HEK293T (cell line): ENCODE measurements at places on chromosomes 1 and 21.

DNA sequence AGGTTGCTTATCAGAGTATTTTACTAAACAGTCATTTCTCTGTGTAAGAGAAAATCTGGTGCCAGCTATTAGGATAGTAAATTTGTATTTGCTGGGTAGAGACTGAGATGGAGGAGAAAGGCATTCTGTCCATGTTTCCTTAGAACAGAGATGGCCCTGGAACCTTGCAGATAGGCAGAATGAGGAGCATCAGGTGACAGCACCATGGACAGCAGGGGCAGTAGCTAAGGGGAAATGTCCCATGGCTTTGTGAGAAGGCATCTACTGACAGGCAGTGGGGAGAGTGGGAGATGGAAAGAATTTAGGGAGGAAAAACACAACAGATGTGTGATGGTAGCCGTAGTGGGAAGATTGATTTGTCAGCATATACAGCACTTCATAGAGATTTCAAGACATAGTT is 105.0 kb downstream of the PRRX1 start:
- DNase-seq: no peak

GRCh38 chr1:43101061-43101460 is 71.0 kb downstream of the EBNA1BP2 start:
- no peak for DNase-seq

GRCh38 chr1:167668108-167668507 is 38.1 kb downstream of the RCSD1 start:
- no peak for DNase-seq

GRCh38 chr1:207241164-207241934 is 80.1 kb upstream of the CD55 start:
- no peak for DNase-seq

DNA sequence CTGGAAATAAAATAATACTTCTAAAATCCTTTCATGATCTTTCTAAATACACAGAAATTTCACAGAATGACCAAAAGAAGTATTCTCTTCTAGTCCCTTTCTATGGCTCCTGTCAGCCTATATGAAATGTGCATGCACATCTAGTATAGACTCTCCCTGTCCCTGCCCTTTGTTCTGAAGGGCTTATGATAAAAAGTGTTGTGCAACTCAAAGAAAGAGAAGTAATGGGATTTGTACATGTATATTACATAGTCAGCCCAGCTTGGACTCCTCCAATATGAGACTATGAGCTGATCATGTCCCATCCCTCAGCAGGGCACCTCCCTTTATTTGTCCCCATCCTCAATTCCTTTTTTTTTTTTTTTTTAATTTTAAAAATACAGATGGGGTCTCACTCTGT is 42.1 kb upstream of the LAX1 start:
- no peak for DNase-seq

- peak; percentile 77 for DNase-seq
Observed at GRCh38 chr1:25037174-25038074, 107.3 kb upstream of the RUNX3 start.

DNA sequence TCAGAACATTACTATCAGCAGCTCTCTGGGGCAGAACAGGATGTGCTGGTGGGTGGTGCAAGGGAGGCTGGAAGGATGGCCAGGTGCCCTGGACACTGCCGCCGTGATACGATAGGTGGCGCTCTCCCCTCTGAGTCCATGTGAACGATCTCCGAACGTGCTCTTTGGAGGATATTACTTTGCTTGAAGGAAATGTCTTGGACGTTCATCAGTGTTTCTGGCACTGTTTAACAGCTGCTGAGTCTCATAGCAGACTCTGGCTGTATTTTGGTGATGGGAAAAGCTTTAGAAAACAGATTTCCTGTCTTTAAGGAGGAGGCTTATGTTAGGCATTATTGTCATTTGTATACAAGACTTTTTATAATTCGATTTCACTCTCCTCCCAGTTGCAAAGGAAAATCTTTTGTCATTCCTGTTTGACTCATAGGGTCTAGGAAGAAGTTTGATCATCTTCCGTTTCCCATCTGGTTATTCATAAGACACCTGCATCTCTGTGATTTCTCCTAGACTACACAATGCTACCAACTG is 386.2 kb upstream of the ADGRL2 start:
- peak; percentile 85 for DNase-seq

DNA sequence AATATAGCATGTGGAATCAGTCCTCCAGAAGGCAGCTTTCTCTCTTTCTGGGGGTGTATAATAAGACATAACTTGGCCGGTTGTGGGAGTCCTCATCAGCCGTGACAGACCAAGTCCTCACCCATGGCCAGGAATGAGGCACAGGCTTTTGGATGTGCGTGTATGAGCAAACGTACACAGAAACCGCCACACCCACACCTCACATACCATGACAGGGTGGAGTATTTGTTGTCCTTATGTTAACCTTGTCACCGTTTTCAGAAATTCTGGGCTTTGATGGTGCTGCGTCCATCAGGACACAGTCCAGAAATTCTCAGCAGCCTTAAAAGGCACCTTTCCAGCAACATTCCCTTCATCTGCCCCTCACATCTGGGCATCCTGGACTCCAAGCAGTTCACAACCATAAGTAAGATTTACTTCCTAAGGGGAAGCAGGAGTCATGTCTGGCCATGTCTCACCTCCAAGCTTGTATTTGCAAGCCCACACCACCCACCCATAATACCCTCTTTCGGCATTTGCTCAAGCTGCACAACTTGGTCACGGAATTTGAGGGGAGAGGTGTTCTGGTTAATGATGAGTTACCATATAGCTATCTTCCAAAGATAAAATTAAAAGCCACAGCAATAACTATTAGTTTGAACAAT is 12.4 kb downstream of the C1orf116 start:
- DNase-seq: no peak

DNA sequence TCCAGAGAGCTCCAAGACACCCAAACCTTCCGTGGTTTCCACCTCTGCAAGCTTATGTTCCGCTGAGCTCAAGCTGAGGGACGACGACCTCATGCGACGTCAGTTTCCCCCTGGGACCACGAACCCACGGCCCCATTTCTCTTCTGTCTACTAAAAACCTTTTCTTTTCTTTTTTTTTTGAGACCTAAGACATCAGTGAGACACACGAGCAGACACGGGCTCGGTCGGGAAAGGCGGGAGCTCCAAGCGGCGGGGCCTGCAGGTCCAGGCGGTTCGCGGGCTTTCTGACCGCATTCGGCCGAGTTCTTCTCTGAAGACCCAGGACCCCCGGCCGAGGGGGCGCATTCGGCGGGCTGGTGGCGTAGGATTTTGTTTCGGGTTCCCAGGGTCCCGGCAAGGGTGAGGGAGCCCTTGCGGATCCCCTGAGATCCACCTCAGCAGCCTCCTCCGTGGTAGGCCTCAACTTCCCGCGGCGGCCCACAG is 402 bp downstream of the C21orf58 start:
- peak; percentile 16 for DNase-seq

DNA sequence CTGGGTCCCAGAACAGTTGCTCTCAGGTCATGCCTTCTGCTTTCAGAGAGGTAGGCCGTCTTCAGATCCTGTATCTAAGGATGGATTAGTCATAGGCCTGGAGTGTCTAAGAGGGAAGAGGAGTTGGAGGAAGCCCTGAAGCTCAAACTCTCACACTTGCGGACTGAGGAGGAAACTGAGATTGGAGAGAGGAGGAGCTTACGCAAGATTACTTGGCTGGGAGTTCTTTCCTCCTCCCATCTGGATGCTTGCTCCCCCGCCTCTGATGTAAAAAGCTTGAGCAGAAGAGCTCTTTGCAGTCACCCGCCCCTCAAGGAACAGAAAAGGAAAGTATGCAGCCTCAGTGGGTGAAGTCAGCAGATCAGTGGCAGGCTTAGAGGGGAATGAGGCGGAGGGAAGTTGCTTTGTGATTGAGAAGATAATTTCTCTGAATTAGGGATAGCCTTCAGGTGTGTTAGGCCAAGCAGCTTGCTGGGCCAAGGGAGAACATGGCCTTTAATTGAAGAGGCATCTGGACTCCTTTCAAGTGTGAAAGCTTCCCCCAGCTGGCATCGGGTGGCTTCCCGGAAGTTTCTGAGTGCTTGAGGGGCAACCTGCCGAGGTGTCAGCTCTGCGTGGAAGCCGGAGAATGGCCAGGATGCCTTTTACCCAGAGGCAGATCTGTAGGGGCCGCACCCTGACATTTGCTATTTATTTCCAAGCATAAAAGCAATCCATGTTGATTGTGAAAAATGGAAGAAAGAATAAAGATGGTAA is 6.6 kb downstream of the ADORA1 start:
- no peak for DNase-seq

DNA sequence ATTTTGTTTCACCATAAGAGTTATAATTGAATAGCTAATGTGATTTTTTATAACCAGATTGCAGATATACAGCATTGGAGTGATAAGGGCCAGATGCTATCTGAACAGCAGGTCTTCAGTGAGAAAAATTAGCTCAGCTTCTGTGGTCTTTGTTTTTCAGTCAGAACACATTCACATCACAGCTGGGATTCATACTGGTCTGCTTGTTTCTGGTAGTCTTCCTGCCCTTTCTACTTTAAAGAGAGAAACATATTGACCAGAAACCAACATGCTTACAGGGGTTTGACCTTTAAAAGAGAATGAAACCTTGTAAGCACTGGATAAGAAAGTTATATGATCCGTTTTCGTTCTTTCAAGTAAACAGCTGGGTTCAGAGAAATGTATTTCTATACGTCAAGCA is 213.7 kb upstream of the TMPRSS15 start:
- no peak for DNase-seq

GRCh38 chr1:27137544-27138075 is 17.3 kb downstream of the SLC9A1 start:
- no peak for DNase-seq

- DNase-seq: no peak
Observed at GRCh38 chr1:211653293-211653692, 22.1 kb downstream of the NEK2 start.

- no peak for DNase-seq
Observed at GRCh38 chr1:247452447-247453039, 5.4 kb downstream of the OR2B11 start.

GRCh38 chr1:24118410-24119242 is 6.7 kb upstream of the MYOM3 start:
- DNase-seq: no peak

- no peak for DNase-seq
Observed at GRCh38 chr1:93638981-93639380, 42.7 kb downstream of the BCAR3 start.

GRCh38 chr1:223153177-223154119 is 10.4 kb upstream of the TLR5 start:
- no peak for DNase-seq

DNA sequence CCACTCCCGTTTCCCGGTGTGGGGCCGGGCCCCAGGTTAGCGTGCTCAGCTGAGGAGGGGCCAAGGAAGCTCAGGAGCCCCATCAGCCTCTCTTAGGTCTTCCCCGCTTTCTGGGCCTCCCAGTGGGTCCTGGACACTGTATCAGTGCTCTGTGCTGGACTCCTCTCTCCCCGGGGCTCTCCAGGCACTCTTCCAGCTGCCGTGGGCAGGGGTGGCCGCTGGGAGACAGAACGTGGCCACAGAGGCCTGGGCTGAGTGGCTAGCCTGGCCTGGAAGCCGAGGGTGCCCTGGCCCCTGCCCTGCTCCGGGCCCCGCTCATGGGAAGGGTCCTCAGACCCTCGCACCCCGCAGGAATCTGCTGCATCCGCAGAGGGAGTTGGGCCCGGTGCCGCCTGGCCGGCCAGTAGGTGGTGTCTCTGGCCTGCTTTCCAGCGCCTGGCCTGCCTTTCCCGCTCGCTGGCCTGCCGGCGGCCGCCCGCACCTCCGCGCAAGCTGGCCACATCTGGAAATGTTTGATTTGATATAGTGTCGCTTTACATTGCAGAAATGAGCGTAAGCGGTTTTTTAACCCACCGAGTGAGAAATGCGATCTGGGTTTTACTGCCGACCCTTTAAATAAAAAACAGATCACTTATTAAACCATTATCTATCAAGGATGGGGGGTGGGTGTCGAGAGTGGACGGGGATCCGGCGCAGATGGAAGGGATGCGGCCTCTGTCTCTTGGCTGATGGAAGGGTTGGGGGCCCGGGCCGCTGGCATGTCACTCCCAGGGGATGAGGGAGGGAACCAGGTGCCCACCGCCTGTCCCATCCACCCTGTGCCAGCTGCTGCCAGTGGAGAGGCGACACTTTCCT is 74.4 kb upstream of the TTC34 start:
- DNase-seq: no peak

DNA sequence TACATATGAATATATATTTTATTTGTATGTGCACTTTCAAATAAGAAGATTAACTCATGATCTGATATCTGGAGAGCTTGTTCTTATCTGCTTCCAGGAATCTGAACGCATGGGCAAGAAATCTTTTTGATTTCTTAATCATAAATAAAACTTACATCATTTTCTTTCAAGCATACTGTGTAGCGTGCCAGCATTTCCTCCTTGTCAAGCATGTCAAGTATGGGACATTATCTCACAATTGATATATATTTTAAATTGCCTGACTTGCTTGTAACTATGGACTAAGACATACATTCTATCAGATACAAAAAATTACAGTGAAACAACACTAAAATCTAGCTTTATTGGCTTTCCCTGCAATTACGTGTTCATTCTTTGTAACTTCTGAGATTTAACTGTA is 1128.2 kb downstream of the PLA2G4A start:
- DNase-seq: no peak

- DNase-seq: no peak
Observed at GRCh38 chr1:231395076-231395997, 26.8 kb downstream of the EGLN1 start.

DNA sequence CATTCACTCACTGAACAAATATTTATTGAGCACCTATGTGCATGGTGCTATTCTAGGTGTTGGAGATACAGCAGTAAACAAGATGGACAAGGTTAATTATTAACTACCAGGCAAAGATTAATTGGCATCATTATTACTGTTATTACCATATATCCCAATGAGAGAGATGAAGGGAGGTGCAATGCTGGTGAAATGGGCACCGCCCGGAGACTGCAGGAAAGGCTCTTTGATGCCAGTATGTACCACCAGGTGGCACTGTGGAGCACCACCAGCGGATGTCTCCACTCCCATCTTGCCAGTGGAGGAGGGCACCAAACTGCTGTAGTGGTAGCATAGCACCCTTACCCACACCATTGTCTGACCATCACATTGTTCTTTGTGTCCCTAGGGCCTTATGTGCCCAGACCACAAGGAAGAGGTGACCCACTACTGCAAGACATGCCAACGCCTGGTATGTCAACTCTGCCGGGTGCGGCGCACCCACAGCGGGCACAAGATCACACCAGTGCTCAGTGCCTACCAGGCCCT is 3.0 kb downstream of the TRIM46 start:
- peak; percentile 89 for DNase-seq

DNA sequence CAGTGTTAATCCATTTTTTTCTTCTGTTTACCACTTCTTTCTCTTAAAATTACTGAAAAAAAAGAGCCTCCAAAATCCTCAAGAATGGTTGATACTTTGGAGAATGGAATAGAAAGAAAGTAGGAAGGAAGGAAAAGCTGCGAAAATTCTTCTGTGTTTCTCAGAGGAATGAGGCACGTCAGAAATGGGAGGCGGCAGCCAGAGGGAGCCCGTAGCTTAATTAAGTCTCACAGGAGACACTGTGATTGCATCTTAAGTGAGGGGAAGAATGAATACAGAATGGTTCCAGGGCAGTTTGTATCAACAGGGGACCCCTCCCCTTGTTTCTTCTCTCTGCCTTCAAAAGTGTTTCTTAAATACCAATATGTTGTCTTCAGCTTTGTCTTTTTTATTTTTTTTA is 1099.5 kb downstream of the PLA2G4A start:
- peak; percentile 25 for DNase-seq

- DNase-seq: no peak
Observed at GRCh38 chr1:196027127-196027526, 581.1 kb downstream of the KCNT2 start.

- DNase-seq: no peak
Observed at GRCh38 chr21:44925378-44925755, 4.7 kb upstream of the ITGB2 start.
